ENCODE measurements at places on chromosomes 6 and 20.
A peak's percentile ranks its signal among the peaks of the same experiment; 100 is the strongest.

- DNase-seq = no peak
Measured at GRCh38 chr6:167668019-167668753, 158.5 kb upstream of the AFDN start.

GRCh38 chr6:135901774-135902524 lies 50.4 kb downstream of the PDE7B start:
- peak; percentile 73 for DNase-seq

GRCh38 chr6:7050004-7050403 lies 57.8 kb upstream of the RREB1 start:
- no peak for DNase-seq

- peak; percentile 72 for DNase-seq
Measured at GRCh38 chr6:13454286-13455221, 32.8 kb downstream of the GFOD1 start.

DNA sequence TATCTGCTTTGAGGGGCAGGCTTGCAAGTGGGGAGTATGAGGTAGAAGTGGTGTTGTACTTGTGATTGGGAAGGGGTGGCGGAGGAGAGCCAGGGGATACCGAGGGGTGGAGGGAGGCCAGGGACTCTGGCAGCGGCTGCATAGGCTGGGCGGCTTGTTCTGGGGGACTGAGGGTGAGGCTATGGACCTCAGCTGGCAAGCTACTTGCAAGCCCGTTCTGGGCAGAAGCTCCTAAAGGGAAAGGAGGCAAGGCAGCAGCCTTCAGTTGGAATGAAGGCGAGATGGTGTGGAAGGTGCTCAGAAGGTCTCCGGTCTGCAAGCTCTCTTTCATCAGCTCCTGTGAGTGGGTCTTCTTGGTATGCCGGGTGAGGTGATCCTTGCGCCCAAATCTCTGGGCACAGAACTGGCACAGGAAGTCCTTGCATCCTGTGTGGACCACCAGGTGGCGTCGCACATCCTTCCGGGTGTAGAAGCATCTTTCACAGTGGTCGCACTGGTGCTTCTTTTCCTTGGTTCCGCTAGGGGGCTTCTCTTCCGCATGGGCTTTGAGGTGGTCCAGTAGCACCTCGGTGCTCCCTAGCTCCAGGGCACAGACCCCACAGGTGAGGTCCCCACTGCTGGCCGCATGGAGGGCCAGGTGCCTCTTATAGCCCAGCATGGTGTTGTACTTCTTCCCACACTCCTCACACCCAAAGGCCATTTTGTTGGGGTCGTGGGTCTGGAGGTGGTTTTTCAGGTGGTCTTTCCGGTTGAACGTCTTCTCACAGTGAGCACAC lies 66.0 kb downstream of the PLAGL1 start:
- DNase-seq = peak; percentile 53

- DNase-seq = no peak
Measured at GRCh38 chr6:73727114-73727513, 31.1 kb downstream of the CD109 start.

- no peak for DNase-seq
Measured at GRCh38 chr6:2205396-2205795, 40.0 kb downstream of the GMDS start.

- DNase-seq = no peak
Measured at GRCh38 chr20:11117808-11118528, 444.2 kb upstream of the JAG1 start.

DNA sequence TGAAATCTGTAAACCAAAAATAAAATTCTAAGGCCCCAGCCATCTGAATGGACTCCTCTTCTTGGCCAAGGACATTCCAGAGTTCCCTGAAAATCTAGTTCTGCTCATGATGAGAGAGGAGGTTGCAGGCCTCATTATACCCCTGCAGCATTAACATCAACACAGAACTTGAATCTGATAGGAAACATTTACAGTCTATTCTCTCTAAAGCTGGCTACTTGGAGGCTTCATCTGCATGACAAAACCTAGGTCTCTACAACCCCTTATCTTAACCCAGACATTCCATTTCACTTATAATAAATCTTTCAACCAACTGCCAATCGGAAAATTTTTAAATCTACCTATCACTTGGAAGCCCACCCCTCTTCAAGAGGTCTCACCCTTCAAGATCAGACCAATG lies 15.7 kb downstream of the RTN4IP1 start:
- no peak for DNase-seq

GRCh38 chr6:4256969-4257368 lies 121.6 kb upstream of the ECI2 start:
- no peak for DNase-seq

GRCh38 chr6:11343963-11344723 lies 111.7 kb upstream of the NEDD9 start:
- no peak for DNase-seq

- DNase-seq = no peak
Measured at GRCh38 chr20:11119573-11119972, 445.8 kb upstream of the JAG1 start.

- DNase-seq = no peak
Measured at GRCh38 chr20:9160331-9160730, 91.4 kb downstream of the PLCB4 start.

DNA sequence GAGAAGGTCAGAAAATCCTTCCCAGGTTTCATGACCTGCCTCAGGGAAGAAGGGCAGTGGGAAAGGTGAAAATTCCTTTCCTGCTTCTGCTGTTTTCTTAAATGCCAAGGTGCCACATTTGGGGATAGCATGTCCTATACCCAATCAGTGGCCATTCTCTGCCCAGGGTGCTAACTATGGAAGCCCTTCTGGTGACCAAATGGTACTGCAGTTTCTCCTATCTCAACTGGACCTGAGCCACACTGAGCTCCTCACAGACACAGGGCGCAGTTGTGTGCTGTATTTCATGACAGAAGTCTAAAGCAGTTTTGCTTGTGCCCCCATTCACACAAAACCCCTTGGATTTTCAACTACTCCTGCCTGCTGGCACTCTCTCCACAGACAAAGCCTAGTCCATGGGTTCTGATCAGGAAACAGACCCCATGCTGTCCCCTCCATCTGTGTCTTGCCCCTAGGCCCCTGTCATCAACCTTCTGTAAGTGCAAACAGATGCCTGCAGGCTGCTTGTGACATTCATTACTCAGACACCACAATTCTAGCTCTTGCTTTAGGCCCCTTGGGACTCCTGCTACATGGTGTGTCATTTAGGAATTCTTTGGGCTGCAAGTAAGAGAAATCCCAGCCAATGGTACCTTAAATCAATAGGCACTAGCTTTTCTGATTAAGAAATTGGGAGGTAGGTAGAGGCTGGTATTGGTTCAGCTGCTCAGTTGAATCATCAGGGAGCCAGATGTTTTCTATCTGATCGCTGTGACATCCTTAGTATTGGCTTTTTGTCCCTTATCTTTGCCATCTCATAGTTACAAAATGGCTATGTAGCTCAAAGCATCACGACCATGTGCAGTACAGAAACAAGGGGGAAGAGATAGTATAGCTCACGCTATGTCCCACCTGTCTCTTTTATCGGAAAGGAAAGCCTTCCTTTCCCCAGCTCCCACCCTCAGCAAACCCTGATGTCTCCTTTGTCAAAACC lies 147.8 kb downstream of the CD83 start:
- DNase-seq = no peak

- no peak for DNase-seq
Measured at GRCh38 chr6:155181498-155181897, 82.3 kb upstream of the CLDN20 start.

DNA sequence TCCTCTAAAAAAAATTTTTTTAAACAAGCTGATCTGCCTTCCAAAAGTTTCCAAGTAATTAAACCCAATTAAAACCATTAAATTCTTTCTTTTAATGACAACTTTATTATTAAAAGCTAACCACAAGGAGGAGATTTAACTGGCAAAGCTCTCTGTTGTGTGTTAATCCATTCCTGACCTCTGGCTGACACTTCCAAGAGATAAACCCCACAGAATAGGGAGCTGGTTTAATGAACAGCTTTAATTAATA lies 230.8 kb downstream of the EYA2 start:
- DNase-seq = no peak

- peak; percentile 16 for DNase-seq
Measured at GRCh38 chr6:116008470-116009243, 52.0 kb downstream of the FRK start.

- no peak for DNase-seq
Measured at GRCh38 chr20:341682-342081, 5.2 kb upstream of the NRSN2 start.

- no peak for DNase-seq
Measured at GRCh38 chr6:43900560-43900915, 130.5 kb downstream of the VEGFA start.

GRCh38 chr6:19536838-19537237 lies 300.3 kb upstream of the ID4 start:
- no peak for DNase-seq

DNA sequence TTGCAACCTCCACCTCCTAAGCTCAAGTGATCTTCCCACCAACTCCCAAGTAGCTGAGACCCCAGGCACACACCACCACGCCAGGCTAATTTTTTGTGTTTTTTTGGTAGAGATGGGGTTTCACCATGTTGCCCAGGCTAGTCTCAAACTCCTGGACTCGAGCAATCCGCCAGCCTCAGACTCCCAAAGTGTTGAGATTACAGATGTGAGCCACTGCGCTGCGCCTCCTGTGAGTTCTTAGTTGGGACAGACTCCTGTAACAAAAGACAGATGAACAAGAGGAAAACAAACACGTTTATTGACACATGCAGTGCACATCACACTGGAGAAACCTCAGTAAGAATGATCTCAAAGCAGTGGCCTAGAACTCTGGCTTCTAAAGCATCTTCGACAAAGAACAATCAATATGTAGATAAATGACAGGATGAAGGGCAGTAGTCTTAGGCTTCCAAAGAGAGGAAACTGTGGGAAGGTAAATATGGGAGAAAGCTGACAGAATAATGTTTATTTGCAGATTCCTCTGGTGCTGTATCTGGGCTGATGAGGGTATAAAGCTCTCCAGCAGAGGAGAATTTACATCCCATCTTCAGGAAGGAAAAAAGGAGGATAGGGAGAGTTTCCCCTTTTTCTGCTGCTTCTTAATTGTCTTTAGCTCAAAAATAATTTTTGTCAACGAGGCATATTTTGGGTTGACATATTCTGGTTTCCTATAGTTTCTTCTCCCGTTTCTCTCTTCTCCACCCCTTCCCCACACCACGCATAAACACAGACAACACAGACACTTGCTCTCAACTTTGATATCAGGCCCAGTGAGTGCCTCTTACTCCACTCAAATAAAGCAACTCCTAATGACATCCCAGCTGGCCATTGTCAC lies 84.7 kb upstream of the TNFAIP3 start:
- DNase-seq = no peak

DNA sequence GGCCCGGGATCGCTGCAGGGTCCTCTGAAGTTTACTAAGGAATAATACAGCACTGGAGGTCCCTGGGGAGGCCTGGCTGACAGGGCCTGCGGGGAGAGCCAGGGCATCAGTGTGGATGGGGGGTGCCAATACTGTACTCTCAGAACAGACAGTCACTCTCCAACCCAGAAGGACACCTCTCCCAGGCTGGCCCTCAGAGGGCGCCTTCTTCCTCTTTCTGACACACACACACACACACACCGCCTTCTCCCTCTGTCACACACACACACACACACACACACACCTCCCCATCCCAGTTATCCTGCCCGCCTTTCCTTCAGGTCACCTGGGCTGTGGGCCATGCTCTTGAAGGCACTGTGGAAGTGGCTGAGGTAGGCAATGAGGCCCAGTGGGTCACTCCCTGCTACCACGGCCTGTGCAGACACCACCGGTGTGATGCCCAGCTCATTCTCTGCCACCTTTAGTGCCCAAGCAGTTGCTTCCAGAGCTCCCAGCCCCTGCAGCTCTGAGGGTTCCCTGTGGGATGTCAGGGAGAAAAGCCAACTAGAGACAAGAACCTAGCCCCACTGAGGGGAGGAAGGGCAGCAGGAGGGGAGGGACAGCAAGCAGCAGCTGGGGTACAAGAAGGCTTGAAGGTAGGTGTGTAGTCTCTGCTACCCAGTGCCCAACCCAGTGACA lies 7.5 kb downstream of the SMPD2 start:
- no peak for DNase-seq

- DNase-seq = no peak
Measured at GRCh38 chr6:378090-378957, 13.2 kb upstream of the IRF4 start.

DNA sequence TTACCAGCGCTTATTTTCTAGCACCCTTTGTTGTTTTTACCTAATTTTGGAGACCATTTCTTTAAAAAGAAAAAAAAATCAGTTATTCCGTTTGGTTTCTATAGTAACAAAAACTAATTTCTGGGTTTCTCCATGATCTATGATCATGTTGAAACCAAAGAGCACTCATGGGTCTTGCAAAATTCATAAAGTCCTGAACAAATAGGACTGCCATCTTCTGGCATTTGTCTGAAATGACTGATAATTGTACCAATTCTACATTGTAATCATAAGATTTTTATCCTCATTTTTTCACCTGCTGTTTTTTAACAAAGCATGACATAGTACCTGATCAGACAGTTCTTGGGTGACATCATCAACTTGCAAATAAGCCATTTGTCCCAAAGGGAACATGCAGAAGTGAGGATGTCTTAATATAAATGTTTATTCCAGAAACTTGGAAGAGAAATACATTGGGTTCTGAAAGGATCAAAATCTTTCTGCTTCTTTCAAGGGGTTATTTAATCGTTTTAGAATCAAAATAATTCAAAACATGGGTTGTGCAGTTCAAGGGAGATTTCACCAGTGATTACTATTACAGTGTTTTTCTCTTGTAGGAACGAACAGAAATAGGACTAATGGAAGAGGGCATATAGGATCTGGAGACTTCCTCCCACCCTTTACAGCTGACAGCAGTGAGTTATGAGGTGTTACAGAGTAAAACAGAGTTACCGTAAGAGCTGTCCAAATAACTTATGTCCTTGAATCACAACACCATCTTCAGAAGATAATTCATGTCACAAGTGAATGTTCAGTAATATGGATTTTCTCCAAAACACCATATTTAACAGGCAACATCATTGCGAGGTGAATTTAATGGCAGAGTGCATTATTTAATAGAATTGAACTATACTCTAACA lies 87.1 kb upstream of the GJE1 start:
- no peak for DNase-seq

- no peak for DNase-seq
Measured at GRCh38 chr6:153117986-153118879, 12.8 kb downstream of the RGS17 start.

- no peak for DNase-seq
Measured at GRCh38 chr6:91865889-91866288, 1279.0 kb upstream of the MAP3K7 start.

DNA sequence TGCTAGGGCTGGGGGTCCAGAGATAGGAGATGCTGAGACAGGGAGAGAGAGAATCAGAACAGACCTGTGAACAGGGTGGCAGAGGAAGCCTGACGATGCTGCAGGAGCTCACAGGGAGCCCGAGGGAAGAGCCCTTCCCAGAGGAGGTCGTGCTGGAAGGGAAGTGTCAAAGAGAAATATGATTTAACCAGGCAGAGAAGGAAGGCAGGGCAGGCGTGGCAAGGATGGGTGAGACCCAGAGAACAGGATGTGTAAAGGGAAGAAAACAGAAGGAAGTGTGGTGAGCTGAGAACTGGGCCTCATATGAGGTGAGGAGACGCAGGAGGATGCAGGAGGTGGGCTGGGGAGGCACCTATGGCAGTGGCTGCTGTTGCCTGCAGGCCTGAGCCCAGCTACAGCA lies 105.6 kb downstream of the ZDHHC14 start:
- no peak for DNase-seq
